ENCODE measurements at places on chromosomes 2 and 18.

DNA sequence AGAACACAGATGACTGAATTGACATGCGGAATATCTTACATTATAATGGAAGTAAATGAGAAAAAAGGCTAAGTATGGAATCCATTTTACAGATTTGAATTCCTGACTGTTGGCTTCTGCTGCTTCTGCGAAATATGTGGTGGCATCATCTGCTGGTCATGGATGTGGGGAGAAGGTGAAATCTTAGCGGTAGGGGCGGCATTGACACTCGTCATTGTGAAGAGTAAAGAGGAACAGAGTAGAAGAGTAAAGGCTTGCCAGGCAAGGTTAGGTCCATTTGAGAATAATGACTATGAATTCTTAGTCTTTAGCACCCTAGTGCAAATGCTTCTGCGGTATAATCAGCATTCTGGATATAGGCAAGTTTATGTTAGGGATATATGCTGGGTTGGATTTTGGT is 32.4 kb downstream of the ACTR3 start:
- DNase-seq = no peak

GRCh38 chr2:217101972-217102371 is 242.1 kb upstream of the TNP1 start:
- no peak for DNase-seq

DNA sequence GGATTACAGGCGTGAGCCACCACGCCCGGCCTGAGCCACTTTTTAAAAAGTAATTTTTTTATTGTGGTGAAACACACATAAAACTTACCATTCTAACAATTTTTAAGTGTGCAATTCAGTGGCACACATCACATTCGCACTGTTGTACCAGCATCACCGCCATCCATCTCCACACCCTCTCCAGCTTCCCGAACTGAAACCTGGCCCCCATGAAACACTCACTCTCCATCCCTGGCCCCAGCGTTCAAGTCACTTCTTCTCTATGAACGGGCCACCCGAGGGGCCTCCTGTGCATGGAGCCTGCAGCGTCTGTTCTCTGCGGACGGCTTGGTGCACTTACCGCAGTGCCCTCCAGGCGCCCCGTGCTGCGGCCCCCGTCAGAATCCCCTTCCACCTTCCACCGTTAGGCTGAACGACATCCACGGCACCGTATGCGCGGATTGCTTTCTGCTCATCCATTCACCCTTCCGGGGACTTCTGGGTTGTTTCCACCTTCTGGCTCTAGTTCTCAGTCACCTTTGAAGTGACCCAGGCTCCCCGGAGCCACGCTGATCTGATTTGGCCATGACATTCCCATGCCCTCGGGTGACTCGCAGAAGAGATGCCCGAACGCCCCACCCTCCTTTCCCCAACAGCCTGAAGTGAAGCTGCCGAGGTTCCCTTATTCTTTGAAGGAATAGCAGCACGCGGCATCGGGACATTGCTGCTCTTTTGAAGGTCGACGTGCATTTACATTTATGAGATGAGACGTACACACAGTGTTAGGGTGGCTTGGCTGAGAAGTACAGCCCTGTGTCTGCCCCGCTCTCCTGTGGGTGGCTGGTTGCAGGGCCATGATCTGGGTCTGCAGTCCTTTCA is 134.4 kb downstream of the MBP start:
- DNase-seq = no peak

DNA sequence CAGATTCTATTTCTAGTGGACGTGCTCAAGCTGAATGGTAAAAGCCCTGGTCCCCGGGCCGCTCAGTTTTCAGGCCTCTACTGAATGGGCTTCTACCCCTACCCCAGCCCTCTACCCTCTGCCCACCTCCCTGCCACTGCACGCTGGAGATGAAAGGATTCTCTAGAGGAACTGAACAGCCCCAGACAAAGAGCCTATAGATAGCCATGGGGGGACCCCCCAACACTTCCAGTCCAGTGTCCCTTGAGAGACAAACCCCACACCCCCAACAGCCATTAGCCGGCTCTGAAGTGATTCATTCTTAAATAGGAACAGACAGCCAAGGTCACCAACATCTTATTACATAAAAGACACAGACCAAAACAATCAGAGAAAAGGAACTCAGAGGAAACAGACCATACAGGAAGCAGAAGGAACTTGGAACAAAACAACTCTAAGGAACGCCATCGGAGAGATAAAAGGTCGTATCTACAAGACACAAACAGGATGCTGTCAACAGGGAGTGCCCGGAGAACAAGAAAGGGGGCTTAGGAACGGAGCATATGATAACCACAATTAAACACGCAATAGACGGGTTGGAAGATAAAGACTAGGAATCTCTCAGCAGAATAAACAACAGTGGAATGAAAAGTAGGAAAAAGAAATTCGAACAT is 23.5 kb downstream of the TMEM37 start:
- no peak for DNase-seq

GRCh38 chr2:8800821-8801220 is 36.6 kb downstream of the KIDINS220 start:
- no peak for DNase-seq

- no peak for DNase-seq
These were observed 487.0 kb upstream of the FANCL start for GRCh38 chr2:58727981-58728656.

- no peak for DNase-seq
These were observed 105.1 kb upstream of the TTC27 start for GRCh38 chr2:32522770-32523169.

DNA sequence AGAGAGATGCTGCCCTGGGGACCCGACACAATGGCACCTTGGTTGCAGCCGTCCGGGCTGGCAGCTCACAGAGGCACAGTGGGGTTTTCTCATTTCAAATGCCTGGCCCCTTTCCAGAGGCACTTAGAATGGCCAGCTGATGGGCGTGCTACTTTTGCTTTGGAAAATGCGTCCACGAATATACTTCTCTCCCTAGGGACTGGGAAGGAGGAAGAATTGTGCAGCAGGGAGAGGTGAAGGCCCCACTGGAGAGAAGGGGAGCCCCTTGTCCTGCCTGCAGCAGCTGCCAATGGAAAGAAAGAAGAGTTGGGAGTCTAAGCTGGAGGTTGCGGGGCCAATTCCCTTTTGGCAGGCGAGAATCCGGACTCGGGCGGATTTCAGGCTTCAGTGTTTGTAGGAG is 1.1 kb upstream of the MAL start:
- DNase-seq = no peak

All from activated naive CD8-positive, alpha-beta T cell treated with anti-CD3 and anti-CD28 coated beads for 36 hours (primary cell).